ENCODE measurements at places on chromosomes 11 and 22.

- peak; percentile 61 for DNase-seq
Observed at GRCh38 chr22:17047656-17048055, 37.1 kb upstream of the IL17RA start.

DNA sequence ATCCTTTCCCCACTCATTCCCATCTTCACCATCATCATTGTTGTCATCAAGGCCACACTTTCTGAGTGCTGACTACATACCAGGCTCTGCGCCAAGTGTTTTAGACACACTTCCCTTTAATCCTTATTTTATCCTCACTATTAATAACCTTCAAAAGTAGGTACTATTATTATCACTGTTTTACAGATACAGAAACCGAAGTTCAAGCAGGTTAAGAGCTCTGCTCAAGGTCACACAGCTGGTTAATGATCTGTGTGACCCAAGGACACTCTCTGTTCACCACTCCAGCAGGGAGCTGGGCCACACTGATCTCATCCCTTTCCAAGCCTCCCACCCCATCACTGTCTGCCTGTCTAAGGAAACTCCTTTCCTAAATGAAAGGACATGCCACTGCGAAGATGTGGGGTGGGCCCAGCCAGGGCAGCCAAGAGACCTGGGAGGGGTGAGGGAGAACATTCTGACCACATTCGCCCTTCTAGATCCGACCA is 17.2 kb upstream of the TSKU start:
- no peak for DNase-seq

GRCh38 chr22:32617271-32617670 is 142.7 kb downstream of the FBXO7 start:
- no peak for DNase-seq

DNA sequence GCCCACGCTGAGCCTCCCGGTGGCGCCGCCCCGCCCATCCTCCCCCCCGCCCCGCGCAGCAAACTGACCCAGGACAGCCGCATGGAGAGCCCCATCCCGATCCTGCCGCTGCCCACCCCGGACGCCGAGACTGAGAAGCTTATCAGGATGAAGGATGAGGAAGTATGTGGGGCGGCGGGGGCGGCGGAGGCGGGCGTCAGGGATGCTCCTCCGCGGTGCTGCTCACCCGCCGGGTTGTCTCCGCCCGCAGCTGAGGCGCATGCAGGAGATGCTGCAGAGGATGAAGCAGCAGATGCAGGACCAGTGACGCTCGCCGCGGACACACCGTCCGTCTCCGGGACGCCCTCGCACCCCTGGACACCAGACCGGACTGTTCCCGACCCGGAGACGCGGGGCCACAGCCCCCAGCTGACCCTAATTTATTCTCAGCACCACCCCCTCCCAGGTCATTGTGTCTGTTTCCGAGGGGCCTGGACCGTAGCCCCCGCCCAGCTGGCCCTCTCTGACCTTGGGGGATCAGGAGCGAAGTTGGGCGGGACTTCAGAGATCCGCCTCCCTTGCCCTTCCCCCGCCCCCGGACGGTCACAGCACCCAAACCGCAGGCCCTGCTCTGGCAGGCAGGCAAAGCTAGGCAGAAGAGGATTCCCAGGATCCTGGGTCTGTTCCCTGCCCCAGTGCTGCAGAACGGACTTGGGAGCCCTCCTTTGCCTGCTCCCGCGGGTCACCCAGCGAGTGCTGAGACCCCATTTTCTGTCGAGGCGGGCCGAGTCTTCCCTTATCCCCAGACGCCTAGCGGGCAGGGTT is 959 bp upstream of the GP1BB start:
- no peak for DNase-seq

- no peak for DNase-seq
Observed at GRCh38 chr11:133206313-133207005, 325.8 kb downstream of the OPCML start.

DNA sequence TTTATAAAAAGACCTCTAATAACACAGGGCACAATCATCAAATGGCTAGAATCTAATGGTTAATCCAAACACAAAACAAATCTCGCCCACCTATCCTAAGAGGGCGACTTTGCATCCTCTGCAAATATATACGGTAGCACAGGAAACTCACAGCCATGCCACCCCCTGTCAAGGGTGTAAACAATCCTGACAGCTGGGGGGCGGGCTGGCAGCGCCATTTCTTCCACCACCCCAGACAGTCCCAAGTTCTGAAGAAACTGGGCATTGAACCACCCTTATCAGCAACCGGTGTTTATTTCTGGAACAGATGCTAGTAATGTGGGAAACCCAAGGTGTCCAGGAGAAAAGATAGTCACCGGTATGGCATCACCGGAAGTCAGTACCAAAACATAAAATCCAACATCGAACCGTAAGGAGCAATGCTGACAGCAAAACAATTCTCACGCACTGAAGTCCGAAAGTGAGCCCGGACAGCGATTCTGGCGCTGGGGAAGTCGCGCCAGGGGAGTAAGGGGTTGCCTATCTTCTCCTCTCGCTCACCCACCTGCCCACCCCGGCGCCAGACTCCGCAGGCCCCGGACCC is 825 bp downstream of the FBXO3 start:
- no peak for DNase-seq

DNA sequence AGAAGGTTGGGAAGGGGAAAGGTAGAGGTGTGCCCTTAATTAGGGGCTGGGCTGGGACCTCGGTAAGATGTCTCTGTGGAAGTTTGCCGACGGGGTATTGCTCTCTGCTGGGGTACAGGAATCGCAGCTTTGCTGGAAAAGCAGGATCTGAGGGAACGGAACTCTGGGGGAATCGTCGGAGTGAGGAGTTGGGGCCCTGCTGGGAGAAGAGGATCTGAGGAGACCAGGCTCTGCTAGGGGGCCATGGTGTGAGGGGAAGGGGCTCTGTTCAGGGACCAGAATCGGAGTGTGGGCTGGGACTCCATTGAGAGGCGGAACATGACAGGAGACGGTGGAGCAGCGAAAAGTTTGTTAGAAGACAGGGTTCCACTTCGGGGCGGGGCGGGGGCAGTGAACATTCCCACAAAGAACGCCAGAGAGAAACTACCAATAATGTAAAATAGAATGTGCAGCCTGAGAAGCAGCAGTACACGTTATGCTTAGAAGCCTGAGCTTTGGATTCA is 456 bp downstream of the AAMDC start:
- no peak for DNase-seq

- DNase-seq: no peak
Observed at GRCh38 chr11:18145837-18146236, 13.5 kb downstream of the MRGPRX3 start.

GRCh38 chr11:46049325-46049897 is 71.8 kb downstream of the PHF21A start:
- no peak for DNase-seq

DNA sequence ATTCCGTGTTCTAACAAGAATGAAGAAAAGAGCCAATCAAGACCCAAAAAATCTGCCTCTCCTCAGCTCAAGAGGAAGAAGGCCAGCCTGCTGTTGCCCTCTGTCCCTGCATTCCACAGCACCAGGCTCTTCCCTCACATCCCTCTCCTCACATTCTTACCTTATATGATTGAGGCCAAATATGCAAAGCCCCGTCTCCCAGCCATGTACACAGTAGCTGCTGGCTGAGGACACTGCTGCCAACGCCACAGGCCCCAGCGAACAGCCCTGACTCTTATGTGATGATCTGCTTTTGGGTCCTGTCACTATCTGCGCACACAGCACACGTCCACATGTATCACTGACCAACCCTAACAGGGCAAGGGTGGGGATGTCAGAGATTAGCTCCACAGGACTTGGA is 60.2 kb downstream of the MICAL3 start:
- DNase-seq: no peak

- DNase-seq: no peak
Observed at GRCh38 chr11:3191586-3192324, 26.6 kb upstream of the OSBPL5 start.

GRCh38 chr11:69007975-69008381 is 5.1 kb downstream of the MRGPRF start:
- DNase-seq: no peak

DNA sequence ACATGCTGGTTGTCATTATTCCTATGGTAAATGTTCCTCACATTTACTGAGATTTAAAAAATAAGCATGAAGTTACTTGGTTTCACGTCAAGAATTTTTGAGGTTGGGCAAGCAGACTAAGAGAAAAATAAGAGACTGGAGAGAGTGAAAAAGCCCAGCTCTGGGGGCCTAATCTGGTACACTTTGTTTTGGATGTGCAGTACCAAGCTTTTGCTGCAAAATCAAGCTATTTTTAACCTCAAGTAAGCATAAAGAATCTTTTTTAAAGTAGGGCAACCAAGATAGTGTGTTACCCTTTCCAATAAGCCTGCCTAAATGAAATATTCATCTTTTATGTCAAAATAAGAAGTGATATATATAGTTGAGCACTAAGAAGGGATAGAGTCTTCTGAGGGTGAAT is 79.4 kb upstream of the ARHGAP20 start:
- no peak for DNase-seq

DNA sequence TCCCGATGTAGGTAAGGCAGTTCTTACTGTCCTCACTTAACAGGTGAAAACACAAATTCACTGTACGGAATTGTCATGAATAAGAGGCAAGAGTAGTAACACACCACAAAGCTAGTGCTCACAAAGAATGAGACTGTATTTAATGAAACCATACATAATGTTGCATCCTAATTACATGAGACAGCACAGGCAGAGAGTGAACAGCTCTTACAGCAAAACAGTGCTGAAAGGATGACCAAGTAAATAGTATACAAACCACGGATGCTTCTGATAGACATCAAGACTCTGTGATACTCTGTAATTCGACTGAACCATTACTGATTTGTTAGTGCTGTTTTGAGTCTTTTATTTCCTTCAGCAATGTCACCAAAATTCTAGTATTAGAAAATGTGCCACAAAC is 282.3 kb downstream of the TTC28 start:
- DNase-seq: no peak

All from inflammatory macrophage (primary cell).